Ascending aorta (tissue), 2 donors: ENCODE measurements at places on chromosomes 11 and 22.

GRCh38 chr11:65420979-65421793 lies 1.4 kb upstream of the NEAT1 start:
- peaks cover 41% of the 10 kb centered on the region for H3K4me1 ChIP-seq
- peak; percentile 99 for DNase-seq
- peaks cover 29% of the 10 kb centered on the region for H3K36me3 ChIP-seq
- H3K27me3 ChIP-seq, result no peaks in the 10 kb centered on the region
- H3K27ac ChIP-seq, result peak overlapping the region; percentile 97

DNA sequence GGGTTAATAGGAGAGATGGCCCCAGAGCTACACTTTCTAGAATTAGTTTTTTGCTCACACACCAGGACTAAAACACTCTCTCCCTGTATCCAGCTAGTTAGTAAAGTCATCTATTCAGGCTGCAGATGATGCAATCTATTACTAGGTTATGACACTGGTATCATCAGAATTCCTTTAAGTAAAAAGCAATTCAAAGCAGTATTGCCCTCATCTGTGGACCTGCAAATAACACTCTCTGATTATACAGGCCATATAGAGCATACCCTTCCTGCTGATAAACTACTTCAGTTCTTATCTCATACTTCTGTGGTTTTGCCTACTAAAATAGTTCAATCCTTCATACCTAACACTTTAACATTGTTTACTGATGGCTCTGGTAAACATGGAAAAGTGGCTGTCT lies 13.5 kb upstream of the MTMR2 start:
- H3K27ac ChIP-seq, result no peak overlapping the region
- no peaks in the 10 kb centered on the region for H3K36me3 ChIP-seq
- H3K27me3 ChIP-seq, result no peaks in the 10 kb centered on the region
- no peak for DNase-seq

DNA sequence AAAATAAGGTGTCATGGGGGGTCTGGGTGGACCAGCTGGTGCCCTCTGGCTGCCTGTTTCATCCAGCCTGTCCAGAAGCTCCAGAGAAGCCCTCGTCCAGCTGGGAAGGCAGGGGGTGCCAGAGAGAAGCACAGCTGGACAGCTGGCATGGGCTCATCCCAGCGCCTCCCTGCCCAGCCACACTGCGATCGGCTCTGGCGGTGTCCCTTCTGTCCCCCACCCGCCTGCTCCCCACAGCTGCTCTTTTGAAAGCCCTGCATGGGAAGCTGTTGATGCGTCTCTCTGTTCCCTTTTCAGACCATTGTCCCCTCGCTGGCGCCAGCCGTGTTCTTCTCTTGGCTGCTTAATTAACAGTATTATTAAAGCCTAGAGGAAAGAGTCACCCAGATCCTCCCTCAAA lies 86.5 kb downstream of the MN1 start:
- H3K4me1 ChIP-seq, result peaks cover 3% of the 10 kb centered on the region
- H3K27ac ChIP-seq, result no peak overlapping the region
- H3K4me3 ChIP-seq, result no peak overlapping the region
- H3K27me3 ChIP-seq, result no peaks in the 10 kb centered on the region
- H3K36me3 ChIP-seq, result no peaks in the 10 kb centered on the region
- DNase-seq, result no peak

DNA sequence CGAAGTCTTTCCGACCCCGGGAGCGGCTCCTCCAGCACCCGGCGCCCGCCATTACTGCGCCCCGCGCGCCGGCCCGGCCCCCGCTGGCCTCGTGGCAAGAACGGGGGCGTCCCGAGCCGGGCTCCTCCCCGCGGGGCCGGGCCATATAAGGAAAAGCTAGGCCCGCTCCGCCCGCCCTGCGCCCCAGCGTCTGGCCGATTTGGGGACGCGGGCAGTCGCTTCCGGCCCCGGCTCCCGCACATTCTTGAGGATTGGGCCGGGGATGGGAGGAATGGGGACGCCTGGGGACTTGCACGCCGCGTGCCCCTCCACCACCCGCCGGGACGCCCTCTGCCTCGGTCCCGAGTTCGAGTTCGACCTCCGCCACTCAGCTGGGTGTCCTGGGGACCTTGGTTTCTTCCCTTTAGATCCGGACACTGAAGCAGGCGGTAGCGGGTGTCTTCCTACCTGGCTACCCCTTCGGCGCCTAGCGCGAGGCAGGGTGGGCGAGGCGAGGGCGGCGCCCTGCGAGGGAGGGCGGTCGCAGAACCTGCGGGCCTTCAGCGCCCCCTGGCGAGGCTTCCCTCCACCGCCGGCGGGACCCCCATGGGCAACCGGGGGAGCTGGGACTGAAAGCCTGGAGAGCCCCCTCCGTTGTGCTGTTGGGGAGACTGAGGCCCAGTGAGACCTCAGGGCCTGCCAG lies 3.8 kb downstream of the SMTN start:
- no peaks in the 10 kb centered on the region for H3K27me3 ChIP-seq
- peak overlapping the region; percentile 98 for H3K27ac ChIP-seq
- peaks cover 46% of the 10 kb centered on the region for H3K36me3 ChIP-seq
- H3K4me3 ChIP-seq, result peak overlapping the region; percentile 70
- peaks cover 54% of the 10 kb centered on the region for H3K4me1 ChIP-seq
- peak; percentile 96 for DNase-seq

DNA sequence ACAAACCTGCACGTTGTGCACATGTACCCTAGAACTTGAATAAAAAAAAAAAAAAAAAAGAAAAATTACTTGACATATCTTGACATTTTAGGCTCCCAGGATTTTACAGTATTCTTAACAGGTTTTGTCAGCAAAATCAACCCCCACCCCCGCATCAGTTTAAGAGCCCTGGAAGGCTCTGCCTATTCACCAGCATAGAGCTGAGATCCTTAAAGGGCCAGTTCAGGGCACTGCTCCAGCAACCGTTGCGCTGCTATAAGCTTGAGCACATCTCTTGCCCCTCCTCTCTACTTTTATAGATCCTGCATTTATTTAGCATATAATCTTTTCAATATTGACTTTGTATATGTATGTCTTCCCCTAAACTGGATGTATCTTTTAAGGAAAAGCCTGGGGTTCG lies 697 bp upstream of the PAFAH1B2 start:
- H3K4me1 ChIP-seq, result peaks cover 18% of the 10 kb centered on the region
- H3K27ac ChIP-seq, result peak overlapping the region; percentile 95
- H3K27me3 ChIP-seq, result no peaks in the 10 kb centered on the region
- peak overlapping the region; percentile 92 for H3K4me3 ChIP-seq
- H3K36me3 ChIP-seq, result peaks cover 6% of the 10 kb centered on the region

GRCh38 chr11:122742301-122743018 lies 86.9 kb downstream of the UBASH3B start:
- H3K27ac ChIP-seq, result no peak overlapping the region
- no peak overlapping the region for H3K4me3 ChIP-seq
- no peaks in the 10 kb centered on the region for H3K27me3 ChIP-seq
- DNase-seq, result no peak
- H3K4me1 ChIP-seq, result no peaks in the 10 kb centered on the region

- no peaks in the 10 kb centered on the region for H3K27me3 ChIP-seq
- H3K4me3 ChIP-seq, result no peak overlapping the region
- no peak overlapping the region for H3K27ac ChIP-seq
Observed at GRCh38 chr11:121775276-121775675, 322.5 kb upstream of the SORL1-AS1 start.

DNA sequence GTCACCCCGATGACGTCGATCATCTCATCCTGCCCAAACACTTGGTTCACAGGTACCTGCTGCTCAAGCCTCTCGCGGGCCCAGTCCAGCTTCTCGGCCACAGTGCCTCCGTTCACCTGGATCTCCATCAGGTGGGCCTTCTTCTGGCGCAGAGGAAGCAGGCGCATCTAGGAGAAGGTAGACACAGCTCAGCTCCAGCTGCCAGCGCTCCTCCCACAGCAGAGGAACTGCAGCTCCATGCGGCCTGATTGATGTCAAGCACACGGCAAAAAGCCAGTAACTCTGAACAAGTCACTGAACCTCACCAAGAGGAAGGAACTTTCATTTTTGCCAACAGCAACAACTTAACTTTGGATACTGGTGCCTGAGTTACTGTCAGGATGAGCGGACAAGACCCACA lies 4.0 kb downstream of the RPL3 start:
- peaks cover 34% of the 10 kb centered on the region for H3K4me1 ChIP-seq
- no peak for DNase-seq
- peaks cover 63% of the 10 kb centered on the region for H3K36me3 ChIP-seq
- no peak overlapping the region for H3K4me3 ChIP-seq

DNA sequence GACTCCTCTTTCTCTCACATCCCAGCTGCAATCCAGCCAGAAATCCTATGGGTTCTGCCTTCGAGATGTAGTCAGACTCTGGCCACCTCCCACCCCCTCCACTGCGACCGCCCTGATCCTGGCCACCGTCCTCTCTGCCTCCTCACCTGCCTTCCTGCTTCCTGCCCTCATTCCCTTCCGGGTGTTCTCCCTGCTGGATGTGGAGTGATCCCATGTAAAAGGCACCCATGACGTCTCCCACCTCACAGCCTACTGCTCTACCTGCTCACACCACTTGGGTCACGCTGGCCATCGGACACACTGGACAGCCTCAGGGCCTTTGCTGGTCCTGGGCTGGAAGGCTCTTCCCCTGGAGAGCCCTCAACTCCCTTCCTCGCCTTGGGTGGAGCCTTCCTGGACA lies 33.7 kb upstream of the CD5 start:
- no peak overlapping the region for H3K4me3 ChIP-seq
- H3K27ac ChIP-seq, result no peak overlapping the region
- H3K27me3 ChIP-seq, result no peaks in the 10 kb centered on the region
- no peaks in the 10 kb centered on the region for H3K4me1 ChIP-seq

- no peak overlapping the region for H3K4me3 ChIP-seq
- no peak for DNase-seq
- no peaks in the 10 kb centered on the region for H3K27me3 ChIP-seq
- H3K36me3 ChIP-seq, result no peaks in the 10 kb centered on the region
Observed at GRCh38 chr11:19546325-19546724, 166.3 kb upstream of the NAV2 start.

GRCh38 chr11:10604340-10604748 lies 35.9 kb upstream of the LYVE1 start:
- DNase-seq, result no peak
- H3K27ac ChIP-seq, result peak overlapping the region; percentile 93
- H3K36me3 ChIP-seq, result peaks cover 97% of the 10 kb centered on the region

DNA sequence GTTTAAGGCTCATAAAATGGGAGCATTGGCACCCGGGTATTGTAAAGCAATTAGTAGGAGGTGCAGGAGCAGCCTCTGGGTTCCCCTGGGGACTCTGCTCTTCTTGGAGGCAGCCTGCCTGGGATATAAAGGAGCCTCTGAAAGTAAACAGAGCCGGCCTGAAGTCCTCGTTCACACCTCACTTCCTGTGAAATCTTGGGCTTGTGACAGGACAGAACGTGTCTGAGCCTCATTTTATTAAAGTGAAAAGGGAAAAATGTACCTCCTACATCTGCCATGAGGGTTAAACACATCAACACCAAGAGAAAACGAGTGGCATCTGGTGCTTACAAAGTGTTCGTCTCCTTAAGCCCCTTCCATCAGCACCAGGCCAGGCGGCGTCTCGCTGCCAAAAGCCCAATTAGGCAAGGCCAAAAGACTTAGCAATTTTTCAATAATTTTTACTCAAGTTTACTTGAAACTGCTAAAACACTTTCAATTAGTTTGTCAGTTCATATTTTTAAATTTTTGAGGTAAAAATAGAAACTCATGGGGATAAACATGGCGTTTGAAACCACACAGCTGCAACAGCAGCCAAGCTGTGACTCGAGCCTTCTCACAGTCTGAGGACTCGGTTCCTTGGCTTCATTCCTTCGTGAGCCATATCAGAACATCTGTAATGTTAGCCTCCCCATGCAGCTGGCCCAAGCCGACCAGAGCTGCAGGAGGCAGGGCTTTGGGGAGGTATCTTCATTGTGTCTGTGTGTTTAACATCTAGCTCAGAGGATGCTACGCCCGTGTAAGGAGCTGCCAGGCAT lies 33.6 kb downstream of the MAP6 start:
- H3K27me3 ChIP-seq, result no peaks in the 10 kb centered on the region
- H3K4me3 ChIP-seq, result no peak overlapping the region
- no peak for DNase-seq
- no peaks in the 10 kb centered on the region for H3K36me3 ChIP-seq

GRCh38 chr11:76173663-76174062 lies 32.6 kb downstream of the WNT11 start:
- no peaks in the 10 kb centered on the region for H3K4me1 ChIP-seq
- H3K27ac ChIP-seq, result no peak overlapping the region
- no peaks in the 10 kb centered on the region for H3K27me3 ChIP-seq
- no peak for DNase-seq
- H3K4me3 ChIP-seq, result no peak overlapping the region

GRCh38 chr11:13302420-13302958 lies 24.9 kb downstream of the BMAL1 start:
- no peaks in the 10 kb centered on the region for H3K36me3 ChIP-seq
- no peak overlapping the region for H3K27ac ChIP-seq
- H3K4me1 ChIP-seq, result peaks cover 10% of the 10 kb centered on the region
- no peak overlapping the region for H3K4me3 ChIP-seq
